ENCODE measurements at places on chromosomes 3 and 15.

- ATAC-seq = no peak
Measured at GRCh38 chr3:59212128-59212779, 162.4 kb upstream of the CFAP20DC start.

GRCh38 chr15:78100886-78101285, 8.5 kb downstream of the SH2D7 start:
- no peak for ATAC-seq

GRCh38 chr3:154887869-154888268, 192.2 kb upstream of the MME start:
- ATAC-seq = no peak

DNA sequence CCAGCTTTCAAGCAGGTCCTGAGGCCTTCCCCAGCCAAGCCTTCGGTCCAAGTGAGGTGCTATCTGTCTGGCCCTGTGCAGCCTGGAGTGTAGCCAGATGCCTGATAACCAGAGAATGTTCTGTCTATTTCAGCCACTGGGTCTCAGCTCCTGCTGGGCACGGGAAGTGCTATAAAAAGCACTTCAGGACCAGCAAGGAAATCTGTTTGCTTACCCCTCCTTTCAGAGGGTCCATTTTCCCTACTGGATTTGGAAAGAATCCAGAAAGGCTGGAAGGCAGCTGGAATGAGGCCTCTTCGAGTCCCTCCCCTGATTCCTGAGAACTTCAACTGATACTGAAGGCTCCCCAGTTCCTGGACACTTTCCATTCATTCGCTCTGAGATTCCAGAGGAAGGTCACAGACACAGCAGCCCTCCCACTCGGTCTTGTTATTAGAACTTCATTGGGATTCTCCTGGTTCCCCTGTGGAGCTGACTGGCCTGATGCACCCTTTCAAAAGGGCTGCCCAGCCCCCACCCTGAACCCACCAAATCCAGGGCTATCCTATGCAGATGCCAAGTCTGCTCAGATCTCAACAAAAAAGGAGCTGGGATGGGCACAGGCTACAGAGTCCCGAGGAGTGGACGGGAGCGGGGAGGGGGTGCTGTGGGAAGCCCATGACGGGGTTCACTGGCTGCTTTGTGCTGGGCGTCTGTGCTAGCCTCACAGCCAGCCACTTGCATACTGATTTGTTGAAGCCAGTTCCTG, 70.4 kb downstream of the UMPS start:
- no peak for ATAC-seq

- no peak for ATAC-seq
Measured at GRCh38 chr3:177448987-177449359, 251.7 kb upstream of the TBL1XR1 start.

DNA sequence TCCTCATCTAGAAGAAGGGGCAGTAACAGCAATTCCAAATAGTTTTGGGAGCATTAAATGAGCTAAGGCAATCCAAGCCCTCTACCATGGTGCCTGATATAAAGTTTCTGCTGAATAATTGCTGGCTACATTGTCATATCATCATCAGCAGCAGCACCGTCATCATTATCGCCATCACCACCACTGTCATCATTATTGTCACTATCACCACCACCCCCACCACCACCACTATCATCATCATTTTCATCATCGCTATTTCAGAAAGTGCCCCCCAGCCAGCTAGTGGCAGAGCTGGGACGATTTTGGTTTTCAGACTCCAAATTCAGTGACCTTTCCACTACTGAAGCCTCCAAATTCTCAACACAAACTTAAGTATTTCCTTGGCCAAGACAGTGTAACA, 15.0 kb downstream of the XCR1 start:
- no peak for ATAC-seq

DNA sequence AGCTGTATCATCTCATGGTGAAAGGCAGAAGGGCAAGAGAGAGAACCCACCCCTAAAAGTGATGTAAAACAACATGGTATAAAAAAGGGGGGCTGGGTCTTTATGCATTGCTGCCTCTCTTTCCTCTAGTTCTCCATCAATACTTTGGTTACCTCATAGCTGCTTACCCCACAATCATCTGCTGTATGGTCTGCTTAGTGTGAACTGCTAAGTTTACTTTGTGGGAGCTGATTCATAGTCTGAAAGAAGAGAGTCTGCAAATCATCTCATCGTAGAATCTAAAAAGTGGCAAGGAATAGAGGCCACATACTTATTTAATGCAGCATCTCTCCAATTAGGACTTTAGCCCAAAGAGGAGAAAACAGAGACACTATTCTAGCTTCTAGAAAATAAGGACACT, 546.8 kb downstream of the GBE1 start:
- ATAC-seq = no peak

DNA sequence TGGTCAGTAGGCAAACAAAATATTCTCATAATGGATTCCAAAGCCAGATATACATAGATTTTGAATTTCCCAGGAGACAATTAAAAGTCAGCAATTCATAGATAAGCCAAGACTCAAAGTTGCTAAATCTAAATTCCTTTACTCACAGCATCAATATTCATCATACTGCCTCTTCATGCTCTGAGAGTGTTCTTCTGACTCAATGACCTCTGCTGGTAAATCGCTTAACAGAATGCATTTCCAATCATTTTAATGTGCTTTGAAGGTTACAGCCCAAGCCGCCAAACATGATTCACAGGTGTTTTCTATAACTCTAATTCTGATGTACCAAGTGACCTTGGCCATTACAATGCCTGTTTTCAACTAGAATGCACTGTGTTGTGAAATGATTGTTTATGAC, 24.2 kb upstream of the SLC4A7 start:
- no peak for ATAC-seq

GRCh38 chr3:188468662-188469061, 314.7 kb downstream of the LPP start:
- peak; percentile 65 for ATAC-seq

DNA sequence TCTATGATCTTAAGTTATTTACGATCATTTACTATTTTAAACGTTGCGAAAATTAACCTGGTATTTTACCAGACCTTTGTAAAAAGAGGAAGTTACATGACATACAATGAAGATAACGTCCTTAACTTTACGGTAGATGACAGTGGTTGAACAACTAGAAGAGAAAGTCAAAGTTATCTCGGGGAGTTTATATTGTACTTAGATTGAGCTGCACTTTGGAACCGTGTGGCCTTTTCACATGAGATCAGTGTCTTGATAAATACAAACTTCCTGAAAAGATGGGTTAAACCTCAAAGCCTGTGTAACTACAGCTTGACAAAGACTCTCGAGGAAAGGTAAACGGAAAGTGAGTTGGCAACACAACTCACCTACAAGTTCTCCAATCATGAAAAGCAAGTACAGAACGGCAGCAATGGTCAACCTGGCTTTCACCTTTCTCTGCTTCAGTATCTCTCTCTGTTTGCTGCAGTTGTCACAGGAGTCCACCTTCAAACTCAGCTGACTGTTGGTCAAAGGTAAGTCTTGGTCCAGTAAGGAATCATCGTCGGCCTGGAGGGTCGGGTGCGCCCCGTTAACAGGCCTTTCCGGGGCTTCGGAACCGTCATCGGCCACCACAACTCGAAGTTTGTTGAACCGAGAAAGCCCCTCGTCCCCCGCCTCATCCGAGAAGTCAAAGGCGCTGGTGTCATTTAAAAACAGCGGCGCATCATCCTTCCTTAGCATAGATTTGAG, 793 bp downstream of the SLC30A4 start:
- no peak for ATAC-seq

- ATAC-seq = peak; percentile 47
Measured at GRCh38 chr15:85402195-85402881, 21.9 kb downstream of the AKAP13 start.

- no peak for ATAC-seq
Measured at GRCh38 chr3:25288413-25288812, 139.7 kb upstream of the RARB start.

GRCh38 chr3:171972871-171973348, 66.5 kb upstream of the FNDC3B start:
- ATAC-seq = peak; percentile 84

GRCh38 chr15:65646486-65646885, 24.7 kb downstream of the SLC24A1 start:
- ATAC-seq = no peak

DNA sequence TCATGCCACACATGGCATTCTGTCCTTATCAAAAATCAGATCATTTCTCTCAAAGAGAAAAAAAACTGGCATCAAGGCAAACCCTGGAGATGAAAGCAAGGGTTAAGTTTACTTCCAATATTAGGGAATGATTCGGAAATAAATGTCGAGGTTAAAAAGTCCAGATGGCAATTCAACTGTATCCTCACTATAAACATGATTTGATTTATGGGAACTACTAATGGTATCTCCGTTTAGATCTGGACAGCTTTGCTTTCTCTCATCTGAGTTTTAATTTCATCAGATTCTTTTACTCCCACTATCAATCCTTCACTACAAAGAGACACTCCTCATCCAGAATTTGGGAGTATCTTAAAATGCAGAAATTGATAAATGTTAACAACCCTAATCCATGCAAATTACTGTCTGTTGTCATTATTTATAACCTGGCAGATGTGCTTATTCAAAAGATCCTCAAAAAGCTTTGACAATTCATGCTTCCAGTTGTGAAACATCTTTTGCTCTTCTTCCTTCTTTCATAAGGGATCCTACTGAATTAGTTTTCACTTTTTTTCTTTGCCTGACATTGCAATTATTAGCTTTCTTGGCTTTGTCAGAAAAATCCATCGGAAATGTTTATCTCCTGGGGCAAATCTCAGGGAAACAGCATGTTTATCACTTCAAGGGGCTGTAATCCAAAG, 903.2 kb downstream of the MCTP2 start:
- no peak for ATAC-seq

- peak; percentile 76 for ATAC-seq
Measured at GRCh38 chr3:179323197-179324110, 623 bp downstream of the ZNF639 start.

DNA sequence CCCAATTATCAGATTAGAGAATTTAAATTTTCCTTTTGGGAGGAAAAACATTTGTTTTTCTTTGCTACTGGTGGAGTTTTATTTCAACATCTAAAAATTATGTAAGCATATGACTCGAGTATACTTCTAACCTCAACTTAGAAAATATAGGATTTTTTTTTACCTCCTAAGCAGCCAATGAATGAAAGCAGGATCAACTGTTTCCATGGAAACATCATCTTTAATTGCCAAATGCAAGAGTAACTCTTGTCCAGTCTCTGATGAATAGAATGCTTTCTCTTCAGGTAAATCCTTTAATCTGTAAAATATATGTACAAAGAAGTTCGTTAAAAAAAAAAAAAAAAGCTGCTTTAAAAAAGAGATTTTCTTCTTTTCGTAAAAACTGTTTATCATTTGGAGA, 93.6 kb downstream of the CNTN3 start:
- no peak for ATAC-seq

- no peak for ATAC-seq
Measured at GRCh38 chr3:29279806-29280205, 1.1 kb upstream of the RBMS3 start.

- ATAC-seq = no peak
Measured at GRCh38 chr3:31406896-31407295, 125.8 kb upstream of the STT3B start.

GRCh38 chr3:185090811-185091210, 62.0 kb downstream of the C3orf70 start:
- ATAC-seq = no peak

GRCh38 chr15:85742186-85742821, 52.4 kb downstream of the KLHL25 start:
- peak; percentile 41 for ATAC-seq

DNA sequence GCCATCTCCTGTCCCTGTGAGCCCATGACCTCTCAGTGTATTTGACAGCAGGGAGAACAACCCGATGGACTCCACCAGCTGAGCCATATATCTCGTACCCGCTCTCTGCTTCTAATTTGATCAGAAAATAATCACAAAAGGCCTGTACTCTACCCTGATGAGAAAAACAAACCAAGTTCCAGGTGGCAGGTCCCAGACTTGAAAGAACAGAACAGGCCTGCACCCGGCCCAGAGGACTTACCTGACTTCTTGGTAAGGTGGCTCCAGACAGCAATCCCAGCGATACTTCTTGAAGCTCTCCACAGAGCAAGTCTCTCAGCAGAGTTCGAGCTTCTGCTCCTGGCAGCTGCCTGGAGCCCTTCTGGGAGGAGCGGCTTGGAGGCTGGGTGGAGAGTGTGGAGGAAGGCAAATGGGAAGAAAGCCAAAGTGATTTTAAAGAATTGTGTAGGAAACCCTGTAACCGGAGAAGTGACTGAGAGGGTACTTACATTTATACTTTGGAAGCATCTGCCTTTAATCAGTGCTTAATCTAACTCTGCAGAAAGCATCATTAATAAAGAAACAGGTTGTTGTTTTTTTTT, 91.6 kb downstream of the SCN11A start:
- no peak for ATAC-seq

- no peak for ATAC-seq
Measured at GRCh38 chr15:74793135-74794028, 11.5 kb downstream of the CSK start.

- ATAC-seq = no peak
Measured at GRCh38 chr3:53261712-53262111, 5.9 kb upstream of the TKT start.

GRCh38 chr3:45214061-45214680, 11.9 kb downstream of the TMEM158 start:
- ATAC-seq = no peak

DNA sequence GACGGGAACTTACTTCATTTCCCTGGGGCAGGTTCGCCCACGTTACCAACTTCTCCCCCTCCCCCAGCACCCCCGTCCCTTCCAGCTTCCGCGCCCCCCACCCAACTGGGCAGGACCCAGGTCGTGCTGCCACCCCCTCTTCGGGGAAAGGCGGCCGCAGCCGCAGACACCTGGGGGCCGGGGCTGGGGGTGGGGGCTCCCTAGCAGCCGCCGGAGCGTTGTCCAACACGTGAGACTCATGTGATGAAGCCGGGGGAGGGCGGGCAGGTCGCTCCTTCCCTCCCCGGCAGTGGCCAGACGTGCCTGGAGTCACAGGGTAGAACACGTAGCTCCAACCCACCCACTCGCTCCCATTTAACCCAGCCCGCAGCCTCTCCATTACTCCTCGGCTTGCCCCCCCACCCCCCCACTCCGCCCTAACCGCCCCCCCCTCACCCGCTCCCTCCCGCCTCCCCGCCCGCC, 240 bp upstream of the BHLHE40 start:
- peak; percentile 71 for ATAC-seq
